CD8-positive, alpha-beta T cell (primary cell): ENCODE measurements at places on chromosomes 5 and 9.

DNA sequence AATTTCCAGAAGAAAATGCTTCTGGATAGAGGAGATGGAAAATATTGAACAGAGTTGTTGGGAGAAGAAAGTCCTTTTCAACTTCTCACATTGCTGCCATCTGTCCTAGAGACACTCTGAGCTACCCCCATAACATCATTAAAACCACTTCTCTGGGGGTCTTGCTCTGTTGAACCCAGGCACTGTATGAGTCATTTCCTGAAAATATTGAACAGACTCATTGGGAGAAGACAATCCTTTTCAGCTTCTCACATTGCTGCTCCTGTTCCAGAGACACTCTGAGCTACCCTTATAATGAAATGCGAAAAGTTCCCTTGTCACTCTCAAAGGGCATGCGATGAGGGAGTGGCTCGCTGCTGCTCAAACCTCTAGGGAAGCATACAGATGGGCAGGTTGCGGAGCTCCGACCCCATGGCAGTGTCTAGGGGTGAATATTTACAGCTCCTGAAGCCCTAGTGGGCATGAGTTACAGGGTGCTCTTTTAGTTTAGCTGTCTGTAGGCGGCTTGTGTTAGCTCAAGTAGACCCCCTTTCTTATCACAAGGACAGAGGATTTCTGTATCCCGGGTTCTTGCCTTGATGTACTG is 90.7 kb downstream of the CDKN2A start:
- no peak for DNase-seq

- DNase-seq, result no peak
Observed at GRCh38 chr5:137604348-137605095, 105.4 kb upstream of the SPOCK1 start.

GRCh38 chr5:22728610-22729009 is 124.5 kb downstream of the CDH12 start:
- DNase-seq, result no peak

GRCh38 chr5:28483327-28484025 is 1445.1 kb upstream of the CDH9 start:
- DNase-seq, result no peak

DNA sequence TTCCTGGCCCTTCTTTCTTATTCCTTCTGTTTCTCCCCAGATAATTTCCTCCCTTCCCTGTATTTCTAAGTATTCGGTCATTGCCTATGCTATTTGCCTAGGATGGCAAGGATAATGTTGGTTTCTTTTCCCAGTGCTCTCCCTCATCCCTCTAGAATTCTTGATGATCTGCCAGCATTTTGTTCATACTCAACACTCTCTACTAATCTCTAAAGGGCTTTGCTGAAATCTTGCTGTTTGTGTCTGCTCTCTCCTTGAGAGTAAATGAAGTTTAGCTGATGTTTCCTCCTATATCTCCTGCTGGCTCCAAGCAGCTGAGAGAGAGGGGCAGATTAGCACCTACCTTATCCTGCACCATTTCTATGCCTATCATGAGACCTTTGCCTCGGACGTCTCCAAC is 38.1 kb downstream of the AGXT2 start:
- no peak for DNase-seq

GRCh38 chr5:62791059-62791458 is 212.4 kb downstream of the LRRC70 start:
- no peak for DNase-seq

DNA sequence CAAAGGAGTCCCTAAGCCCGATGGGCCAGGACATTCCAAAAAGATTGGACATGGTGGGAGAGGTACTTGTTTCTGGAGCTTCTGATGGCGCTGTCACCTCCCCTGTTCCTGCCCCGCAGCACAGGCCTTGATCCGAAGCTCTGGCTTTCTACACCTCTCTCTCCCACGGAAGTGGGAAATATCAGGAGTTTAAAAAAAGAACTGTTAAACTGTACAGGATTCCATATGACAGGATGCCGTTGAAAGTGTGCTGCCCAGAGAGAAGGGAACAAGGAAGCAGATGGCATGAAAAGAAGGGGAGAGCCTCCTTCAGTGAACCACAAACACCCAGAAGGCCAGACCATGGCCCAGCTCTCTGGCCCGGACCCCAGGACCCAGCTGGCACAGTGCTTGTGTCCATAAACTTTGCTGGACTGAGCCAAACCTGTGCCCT is 26.8 kb upstream of the SLC2A8 start:
- no peak for DNase-seq
